ENCODE measurements at places on chromosomes 5 and 9.
A peak's percentile ranks its signal among the peaks of the same experiment; 100 is the strongest.

- H3K36me3 ChIP-seq = no peaks in the 10 kb centered on the region
- H3K27ac ChIP-seq = no peak overlapping the region
- no peaks in the 10 kb centered on the region for H3K4me1 ChIP-seq
- no peaks in the 10 kb centered on the region for H3K27me3 ChIP-seq
- no peak for DNase-seq
- no peak overlapping the region for H3K4me3 ChIP-seq
Observed at GRCh38 chr5:105903069-105903468, 1767.7 kb downstream of the EFNA5 start.

DNA sequence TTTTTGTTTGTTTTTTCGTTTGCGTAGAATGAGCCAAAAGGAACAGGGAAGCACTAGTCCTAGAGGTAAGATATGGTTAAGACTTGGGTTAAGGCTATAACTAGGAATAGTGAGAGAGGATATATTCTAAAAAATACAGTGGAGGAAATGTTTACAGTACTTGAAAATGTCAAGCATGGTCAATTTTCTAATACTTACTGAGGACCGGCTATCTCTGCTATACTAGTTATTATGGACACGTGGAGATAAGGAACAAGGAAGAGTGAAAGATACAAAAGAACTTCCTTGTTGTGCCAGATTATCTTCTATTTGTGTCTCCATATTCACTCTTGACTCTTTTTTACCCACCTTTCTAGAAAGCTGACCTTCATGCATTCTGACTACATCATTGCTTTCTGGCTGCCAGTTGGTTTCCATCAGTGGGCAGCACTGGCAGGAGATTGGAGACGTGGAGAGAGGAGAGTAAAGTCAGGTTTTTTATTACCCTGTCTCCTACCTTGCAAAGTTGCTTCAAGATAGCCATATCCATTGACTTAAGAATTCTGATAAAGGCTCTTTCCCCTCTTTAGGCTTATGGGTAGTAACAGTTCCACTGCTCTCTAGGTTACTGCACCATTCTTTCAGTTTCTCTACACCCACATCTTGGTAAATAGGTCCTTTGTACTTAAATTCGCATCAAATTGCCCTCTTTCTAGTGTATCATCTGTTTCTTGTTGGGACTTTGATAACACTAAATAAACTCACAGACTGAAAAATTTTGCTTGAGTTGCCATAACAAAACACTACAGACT is 9.0 kb upstream of the RFX3 start:
- no peaks in the 10 kb centered on the region for H3K27me3 ChIP-seq
- H3K4me3 ChIP-seq = no peak overlapping the region
- no peak for DNase-seq

DNA sequence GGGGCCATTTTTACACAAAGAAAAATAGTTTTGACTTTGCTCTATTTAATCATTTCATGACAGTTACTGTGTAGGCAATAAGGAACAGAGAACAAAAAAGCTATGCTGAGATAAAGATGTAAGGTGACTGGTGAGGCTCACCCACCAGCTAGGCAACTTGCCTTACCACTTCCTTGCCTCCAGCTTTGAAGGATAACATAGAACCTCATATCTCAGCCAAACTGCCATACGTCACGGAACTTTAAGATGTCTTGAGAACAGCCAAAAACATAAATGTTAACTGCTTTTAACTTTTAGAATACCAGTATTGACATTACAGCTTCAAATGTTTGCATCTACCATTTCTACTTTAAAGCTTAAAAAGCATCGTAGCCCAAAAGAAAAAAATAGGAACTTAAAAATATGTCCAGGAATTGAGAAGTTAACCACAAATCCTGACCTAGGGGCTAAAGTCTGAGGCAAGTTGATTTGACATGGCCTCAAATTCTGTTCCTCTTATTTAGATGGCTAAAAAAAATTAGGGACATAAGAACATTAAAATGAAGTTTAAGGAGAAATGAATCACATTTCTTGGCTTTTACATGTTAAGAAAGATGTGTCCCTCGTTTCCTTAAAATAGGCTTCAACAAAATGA is 7.7 kb upstream of the GCNT4 start:
- H3K27me3 ChIP-seq = no peaks in the 10 kb centered on the region
- H3K36me3 ChIP-seq = no peaks in the 10 kb centered on the region
- H3K4me3 ChIP-seq = no peak overlapping the region
- H3K4me1 ChIP-seq = peaks cover under 1% of the 10 kb centered on the region
- no peak for DNase-seq

GRCh38 chr5:88862547-88863175 is 20.3 kb downstream of the MEF2C start:
- no peak overlapping the region for H3K27ac ChIP-seq
- H3K36me3 ChIP-seq = no peaks in the 10 kb centered on the region
- H3K4me3 ChIP-seq = no peak overlapping the region
- no peaks in the 10 kb centered on the region for H3K4me1 ChIP-seq
- no peaks in the 10 kb centered on the region for H3K27me3 ChIP-seq
- DNase-seq = no peak

DNA sequence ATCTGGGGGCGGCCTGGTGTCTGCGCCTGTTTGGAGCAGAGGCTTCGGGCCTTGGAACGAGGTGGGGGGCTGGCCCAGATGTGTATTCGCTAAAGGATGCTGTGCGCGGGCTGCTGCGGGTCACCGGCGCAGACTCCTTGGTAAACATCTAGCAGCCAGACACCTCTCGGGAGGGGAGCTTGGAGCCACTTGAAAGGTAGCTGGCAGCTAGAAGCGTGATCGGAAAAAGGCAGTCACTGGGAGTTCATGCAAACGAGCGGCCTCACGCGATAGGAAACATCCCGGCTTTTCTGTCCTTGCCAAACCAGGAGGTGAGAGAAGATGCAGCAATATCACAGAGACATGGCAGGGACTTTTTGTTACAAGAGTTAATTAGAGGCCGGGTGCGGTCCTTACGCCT is 8.1 kb downstream of the LAMC3 start:
- no peak overlapping the region for H3K4me3 ChIP-seq
- no peaks in the 10 kb centered on the region for H3K36me3 ChIP-seq

DNA sequence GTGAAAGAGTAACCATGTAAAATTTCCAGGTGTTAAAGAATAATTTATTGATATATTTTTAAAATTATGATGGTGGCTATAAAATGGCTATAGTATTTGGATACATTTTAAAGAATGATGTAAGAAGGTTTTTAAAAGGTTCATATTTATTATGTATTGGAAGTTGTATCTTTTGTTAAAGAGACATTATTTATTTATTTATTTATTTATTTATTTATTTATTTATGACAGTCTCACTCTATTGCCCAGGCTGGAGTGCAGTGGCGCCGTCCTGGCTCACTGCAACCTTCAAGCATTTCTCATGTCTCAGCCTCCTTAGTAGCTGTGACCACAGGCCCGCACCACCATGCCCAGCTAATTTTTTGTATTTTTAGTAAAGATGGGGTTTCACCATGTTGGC is 89.5 kb upstream of the LHFPL2 start:
- no peak overlapping the region for H3K27ac ChIP-seq
- no peaks in the 10 kb centered on the region for H3K4me1 ChIP-seq
- DNase-seq = no peak
- no peaks in the 10 kb centered on the region for H3K27me3 ChIP-seq
- no peaks in the 10 kb centered on the region for H3K36me3 ChIP-seq

DNA sequence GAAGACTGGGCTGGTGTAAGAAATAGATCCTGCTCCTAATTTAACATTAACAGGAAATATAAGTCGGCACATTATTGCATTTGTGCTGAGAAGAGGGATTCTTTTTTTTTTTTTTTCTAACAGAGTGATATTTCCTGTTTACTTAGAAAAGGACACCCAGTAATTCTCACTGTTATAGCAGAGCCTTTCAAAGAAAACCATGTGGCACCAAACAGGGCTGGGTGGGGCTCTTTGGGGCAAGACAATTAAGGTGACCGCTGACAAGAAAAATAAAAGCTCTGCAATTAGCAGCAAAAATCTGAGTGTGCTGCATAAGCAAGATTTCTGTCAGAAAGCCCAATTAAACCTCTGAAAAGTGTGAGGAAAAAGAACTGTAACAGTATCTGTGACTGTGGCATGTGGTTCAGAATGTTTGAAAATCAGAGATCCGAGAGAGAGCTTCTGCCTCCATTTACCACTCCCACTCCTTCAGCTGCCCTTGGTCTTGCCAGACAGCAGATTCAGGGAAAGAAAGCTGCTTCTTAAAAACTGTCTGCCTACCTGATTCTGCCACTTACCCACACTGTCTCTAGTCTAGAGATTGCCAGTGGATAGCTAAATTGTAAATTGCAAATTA is 77.1 kb upstream of the IQGAP2 start:
- no peak overlapping the region for H3K27ac ChIP-seq
- no peaks in the 10 kb centered on the region for H3K36me3 ChIP-seq
- no peaks in the 10 kb centered on the region for H3K27me3 ChIP-seq

GRCh38 chr9:16870596-16871335 is at the start of gene BNC2:
BNC2 (minus strand) TSS chr9:16870670; CDS start chr9:16870648, 22 bp downstream.
- no peaks in the 10 kb centered on the region for H3K27me3 ChIP-seq
- H3K4me3 ChIP-seq = peak within 1 kb of the TSS; percentile 78
- H3K36me3 ChIP-seq = no peaks in the 10 kb centered on the region
- peaks cover 44% of the 10 kb centered on the region for H3K4me1 ChIP-seq
- peak within 1 kb of the TSS; percentile 92 for H3K27ac ChIP-seq
- no peak for DNase-seq

- H3K4me3 ChIP-seq = no peak overlapping the region
- no peaks in the 10 kb centered on the region for H3K27me3 ChIP-seq
- no peaks in the 10 kb centered on the region for H3K36me3 ChIP-seq
Observed at GRCh38 chr9:77839459-77840140, 191.5 kb upstream of the GNA14 start.

DNA sequence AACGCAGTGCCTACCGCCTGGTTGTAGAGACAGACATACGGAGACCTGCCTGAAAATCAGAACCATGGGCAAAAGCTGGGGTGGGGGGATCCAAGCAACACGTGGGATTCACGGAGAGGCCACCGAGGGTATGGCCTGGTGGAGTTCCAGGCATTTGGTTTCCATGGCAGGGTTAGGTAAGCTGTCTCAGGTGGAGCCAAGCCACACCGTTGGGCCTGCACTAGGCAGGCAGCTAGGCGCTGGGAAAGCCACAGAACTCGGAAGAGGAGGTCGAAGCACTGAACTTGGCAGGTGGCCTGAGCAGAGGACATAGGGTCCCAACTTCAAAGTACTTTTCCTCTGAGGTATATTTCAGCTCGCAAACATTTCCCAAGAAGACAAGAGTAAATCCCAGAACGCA is 111.6 kb downstream of the ISL1 start:
- no peaks in the 10 kb centered on the region for H3K27me3 ChIP-seq
- no peak overlapping the region for H3K4me3 ChIP-seq
- H3K4me1 ChIP-seq = no peaks in the 10 kb centered on the region
- no peak overlapping the region for H3K27ac ChIP-seq
- no peak for DNase-seq
- no peaks in the 10 kb centered on the region for H3K36me3 ChIP-seq

DNA sequence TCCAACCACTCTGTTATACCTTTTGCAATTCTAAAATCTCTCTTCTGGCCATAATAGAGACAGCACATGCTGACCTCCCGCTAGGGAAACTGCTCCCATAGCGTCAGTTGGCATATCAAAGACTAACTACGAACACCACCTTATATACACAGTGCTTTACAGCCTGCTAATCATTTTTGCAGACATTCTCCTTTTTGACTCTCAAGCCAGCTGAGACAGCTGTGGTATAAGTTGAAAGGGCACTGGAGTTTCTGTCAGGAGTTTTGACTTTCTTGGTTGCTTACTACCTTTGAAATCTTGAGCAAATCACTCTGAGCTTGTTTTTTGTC is 160.2 kb upstream of the TBCA start:
- no peaks in the 10 kb centered on the region for H3K27me3 ChIP-seq
- no peak overlapping the region for H3K27ac ChIP-seq
- H3K4me3 ChIP-seq = no peak overlapping the region
- DNase-seq = no peak
- no peaks in the 10 kb centered on the region for H3K4me1 ChIP-seq

- peaks cover 29% of the 10 kb centered on the region for H3K4me1 ChIP-seq
- no peak overlapping the region for H3K4me3 ChIP-seq
- H3K27me3 ChIP-seq = no peaks in the 10 kb centered on the region
- no peak overlapping the region for H3K27ac ChIP-seq
- DNase-seq = no peak
- no peaks in the 10 kb centered on the region for H3K36me3 ChIP-seq
Observed at GRCh38 chr9:3956081-3956671, 343.7 kb downstream of the GLIS3 start.

GRCh38 chr9:92043002-92043401 is 72.2 kb downstream of the SPTLC1 start:
- H3K4me1 ChIP-seq = peaks cover 7% of the 10 kb centered on the region
- no peak overlapping the region for H3K27ac ChIP-seq
- H3K4me3 ChIP-seq = no peak overlapping the region
- DNase-seq = no peak
- H3K36me3 ChIP-seq = peaks cover 40% of the 10 kb centered on the region

GRCh38 chr5:142095035-142095434 is 13.5 kb upstream of the NDFIP1 start:
- H3K36me3 ChIP-seq = no peaks in the 10 kb centered on the region
- H3K4me1 ChIP-seq = peaks cover 11% of the 10 kb centered on the region
- no peak overlapping the region for H3K27ac ChIP-seq
- no peak overlapping the region for H3K4me3 ChIP-seq

- no peak overlapping the region for H3K27ac ChIP-seq
- H3K36me3 ChIP-seq = no peaks in the 10 kb centered on the region
- H3K4me3 ChIP-seq = no peak overlapping the region
Observed at GRCh38 chr5:51414516-51414915, 31.3 kb downstream of the ISL1 start.

DNA sequence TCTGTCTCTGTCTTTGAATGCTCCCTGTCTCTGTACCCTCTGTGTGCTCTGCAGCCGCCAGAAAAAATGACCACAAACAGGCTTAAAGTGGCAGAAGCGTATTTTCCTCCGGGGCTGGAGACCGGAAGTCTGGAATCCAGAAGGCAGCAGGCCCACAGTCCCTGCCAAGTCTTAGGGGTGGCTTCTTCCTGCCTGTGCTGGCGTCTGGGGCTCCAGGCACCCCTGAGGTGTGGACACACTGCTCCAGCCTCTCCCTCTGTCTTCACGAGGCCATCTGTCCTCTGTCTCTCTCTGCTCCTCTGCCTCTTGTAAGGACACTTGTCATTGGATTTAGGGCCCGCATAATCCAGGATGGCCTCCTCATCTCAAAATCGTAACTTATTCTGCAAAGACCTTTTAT is 298.4 kb upstream of the IRX4 start:
- H3K4me1 ChIP-seq = no peaks in the 10 kb centered on the region
- H3K27me3 ChIP-seq = no peaks in the 10 kb centered on the region
- DNase-seq = no peak
- no peaks in the 10 kb centered on the region for H3K36me3 ChIP-seq
- no peak overlapping the region for H3K4me3 ChIP-seq
- H3K27ac ChIP-seq = no peak overlapping the region

GRCh38 chr9:80556631-80557030 is 984.9 kb downstream of the TLE4 start:
- H3K4me3 ChIP-seq = no peak overlapping the region
- no peaks in the 10 kb centered on the region for H3K4me1 ChIP-seq
- H3K27me3 ChIP-seq = no peaks in the 10 kb centered on the region
- no peak for DNase-seq
- H3K27ac ChIP-seq = no peak overlapping the region

- H3K4me3 ChIP-seq = no peak overlapping the region
- no peak overlapping the region for H3K27ac ChIP-seq
- H3K36me3 ChIP-seq = no peaks in the 10 kb centered on the region
Observed at GRCh38 chr9:14159440-14160216, 154.3 kb downstream of the NFIB start.

GRCh38 chr5:2333291-2333690 is 418.2 kb downstream of the IRX2 start:
- H3K27ac ChIP-seq = no peak overlapping the region
- H3K36me3 ChIP-seq = no peaks in the 10 kb centered on the region
- no peak for DNase-seq
